LHCN-M2 (cell line): ENCODE measurements at places on chromosomes 5 and 9. TPM values are rescaled to one million over a fixed set of nuclear protein-coding genes. Genes with fewer than 3 reads are reported as not detected.

Gene MYOZ3
- under 0.01 and 0.06 TPM in 2 replicates for total RNA-seq

Gene RABL6
- total RNA-seq = 83.4 and 91.3 TPM in 2 replicates

DNA sequence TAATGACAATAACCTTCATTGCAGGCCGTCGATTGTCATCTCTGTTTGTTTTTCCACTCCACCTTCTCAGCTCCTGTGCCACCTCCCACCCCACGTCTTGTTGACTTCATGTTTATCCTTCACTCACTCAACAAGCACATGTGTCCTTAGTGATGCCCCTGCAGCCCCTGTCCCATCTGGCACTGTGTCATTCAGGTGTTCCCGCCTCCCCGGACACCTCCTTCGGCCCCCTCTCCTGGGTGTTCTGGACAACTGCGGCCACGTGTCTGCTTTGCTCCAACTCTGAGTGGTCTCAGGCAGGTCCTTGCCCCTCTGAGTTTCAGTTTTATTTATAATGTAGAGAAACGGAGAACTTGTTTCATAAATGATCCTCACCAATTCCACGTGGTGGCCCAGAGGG lies 91.0 kb upstream of the COL5A1 start:
- no peak for DNase-seq

DNA sequence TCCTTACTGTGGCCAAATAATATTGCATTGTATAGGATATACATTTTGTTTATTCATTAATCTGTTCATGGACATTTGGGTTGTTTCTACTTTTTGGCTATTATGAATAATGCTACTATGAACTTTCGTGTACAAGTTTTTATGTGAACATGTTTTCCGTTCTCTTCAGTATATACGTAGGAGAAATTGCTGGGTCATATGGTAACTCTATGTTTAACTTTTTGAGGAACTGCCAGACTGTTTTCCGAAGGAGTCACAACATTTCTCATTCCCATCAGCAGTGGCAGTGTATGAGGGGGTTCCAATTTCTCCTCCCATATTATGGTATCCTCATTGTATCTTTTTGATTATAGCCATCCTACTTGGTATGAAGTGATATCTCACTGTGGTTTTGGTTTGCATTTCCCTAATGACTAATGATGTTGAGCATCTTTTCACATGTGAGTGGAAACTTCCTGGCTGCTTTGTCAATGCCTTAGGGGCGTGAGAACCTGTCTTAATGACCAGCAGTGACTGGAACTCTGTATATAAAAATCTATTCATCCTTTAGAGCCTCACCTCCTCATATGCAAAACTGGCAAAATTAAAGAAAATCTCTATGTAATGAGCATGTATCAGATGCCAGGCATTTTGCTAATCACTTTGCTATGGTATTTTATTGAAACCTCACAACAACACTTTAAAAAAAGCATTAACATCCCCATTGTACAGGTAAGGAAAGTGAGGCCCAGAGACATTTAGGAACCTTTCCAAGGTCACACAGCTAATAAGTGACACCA lies 47.8 kb upstream of the TGFBR1 start:
- DNase-seq = peak; percentile 92

- DNase-seq = no peak
These were observed 33.4 kb upstream of the GLIS3 start for GRCh38 chr9:4333231-4333740.

Gene PCDHGC3
- total RNA-seq = 96.0 and 98.3 TPM in 2 replicates
